NCI-H187 (cell line): ENCODE measurements at places on chromosomes 12 and 14.

DNA sequence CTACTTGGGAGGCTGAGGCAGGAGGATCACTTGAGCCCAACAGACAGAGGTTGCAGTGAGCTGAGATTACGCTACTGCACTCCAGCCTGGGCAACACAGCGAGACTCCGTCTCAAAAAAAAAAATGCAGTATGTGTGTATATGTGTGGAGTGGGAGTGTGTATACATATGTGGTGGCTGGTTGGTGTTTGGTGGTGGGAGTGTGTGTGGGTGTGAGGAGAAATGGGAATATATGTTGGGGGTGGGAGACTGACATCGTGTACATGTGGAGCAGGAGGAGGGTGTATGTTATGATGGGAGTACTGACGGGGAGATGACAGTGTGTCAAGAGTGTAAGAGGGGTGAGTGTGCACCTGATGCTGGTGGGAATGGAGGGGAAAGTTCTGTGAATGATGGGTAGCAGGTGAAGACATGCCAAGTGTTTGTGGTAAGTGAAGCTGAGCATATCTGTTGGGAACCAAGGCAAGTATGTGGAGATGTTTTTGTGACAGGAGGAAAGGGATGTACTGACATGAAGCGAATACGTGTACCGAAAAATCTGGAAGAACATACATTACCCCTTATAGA is 4.2 kb downstream of the PNMA1 start:
- no peak for DNase-seq

GRCh38 chr14:46734286-46734685 is 82.7 kb upstream of the RPL10L start:
- no peak for DNase-seq

DNA sequence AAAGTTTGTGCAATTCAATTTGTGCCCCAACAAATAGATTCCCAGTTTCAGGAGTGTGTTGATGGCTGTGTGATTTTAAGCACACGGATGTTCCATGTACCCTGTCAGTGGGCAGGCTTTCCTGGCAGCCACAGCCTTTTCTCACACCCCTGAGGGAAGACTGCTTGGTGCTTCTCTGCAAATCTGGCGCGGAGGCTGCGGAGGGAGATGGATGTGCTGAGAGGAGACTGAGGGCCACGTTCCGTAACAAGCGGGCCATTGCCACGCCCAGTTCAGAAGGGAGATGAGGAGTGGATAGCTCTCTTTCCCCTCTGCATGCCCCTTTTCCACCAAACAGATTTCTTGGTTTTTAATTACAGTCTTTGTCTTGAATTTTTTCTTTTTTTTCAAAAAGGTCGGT is 89.1 kb downstream of the BEGAIN start:
- no peak for DNase-seq

DNA sequence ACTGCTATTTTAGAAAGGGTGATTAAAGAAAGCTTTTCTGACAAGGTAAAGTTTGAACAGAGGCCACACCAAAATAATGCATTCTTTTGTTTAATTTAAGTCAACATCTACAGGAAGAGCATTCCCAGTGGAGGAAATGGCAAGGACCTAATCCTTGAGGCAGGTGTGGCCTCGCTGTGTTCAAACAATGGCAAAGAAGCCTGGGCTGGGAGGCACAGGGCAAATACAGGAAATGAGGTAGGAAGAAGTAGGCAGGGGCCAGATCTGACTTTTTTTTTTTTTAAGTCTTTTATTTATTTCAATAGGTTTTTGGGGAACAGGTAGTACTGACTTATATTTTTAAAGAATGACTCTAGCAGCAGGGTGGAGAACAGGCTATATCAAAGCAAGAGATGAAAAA is 53.5 kb downstream of the ARMH4 start:
- no peak for DNase-seq

DNA sequence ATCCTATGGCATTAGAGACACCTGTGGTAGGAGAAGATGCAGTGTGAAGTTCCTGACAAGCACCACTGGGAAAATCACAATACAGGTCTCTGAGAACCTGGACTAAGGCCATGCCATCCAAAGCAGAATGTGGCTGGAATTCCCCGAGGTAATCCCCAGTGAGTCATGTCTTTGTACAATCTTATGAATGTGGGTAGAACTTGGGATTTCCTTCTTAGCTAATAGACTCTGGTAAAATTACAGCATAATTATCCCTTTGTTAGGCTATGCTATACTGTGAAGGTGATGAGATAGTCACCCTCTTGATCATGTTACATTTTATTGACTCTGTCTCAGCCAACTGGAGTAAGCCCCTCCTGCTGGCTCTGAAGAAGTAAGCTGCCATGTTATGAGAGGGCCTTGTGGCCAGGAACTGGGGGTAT is 224.3 kb upstream of the DCN start:
- DNase-seq, result no peak

DNA sequence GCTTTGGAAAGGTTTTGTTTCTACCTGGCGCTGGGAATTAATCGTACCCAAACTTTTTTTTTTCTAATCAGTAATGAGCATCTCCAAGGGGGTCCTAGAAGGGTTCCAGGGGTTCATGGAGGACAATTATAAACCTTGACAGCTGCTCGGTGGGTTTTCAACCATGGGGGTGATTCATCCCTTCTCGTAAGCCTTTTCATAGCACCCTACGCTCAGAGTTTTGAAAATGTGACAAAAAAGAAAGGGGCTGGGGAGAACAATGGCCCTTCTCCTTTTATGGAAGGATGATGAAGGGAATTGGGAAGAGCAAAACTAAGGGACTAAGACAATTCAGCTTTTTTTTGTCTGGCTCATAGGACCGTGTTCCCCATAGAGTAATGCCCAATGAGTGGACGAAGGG is 196.7 kb downstream of the ZFP36L1 start:
- no peak for DNase-seq

DNA sequence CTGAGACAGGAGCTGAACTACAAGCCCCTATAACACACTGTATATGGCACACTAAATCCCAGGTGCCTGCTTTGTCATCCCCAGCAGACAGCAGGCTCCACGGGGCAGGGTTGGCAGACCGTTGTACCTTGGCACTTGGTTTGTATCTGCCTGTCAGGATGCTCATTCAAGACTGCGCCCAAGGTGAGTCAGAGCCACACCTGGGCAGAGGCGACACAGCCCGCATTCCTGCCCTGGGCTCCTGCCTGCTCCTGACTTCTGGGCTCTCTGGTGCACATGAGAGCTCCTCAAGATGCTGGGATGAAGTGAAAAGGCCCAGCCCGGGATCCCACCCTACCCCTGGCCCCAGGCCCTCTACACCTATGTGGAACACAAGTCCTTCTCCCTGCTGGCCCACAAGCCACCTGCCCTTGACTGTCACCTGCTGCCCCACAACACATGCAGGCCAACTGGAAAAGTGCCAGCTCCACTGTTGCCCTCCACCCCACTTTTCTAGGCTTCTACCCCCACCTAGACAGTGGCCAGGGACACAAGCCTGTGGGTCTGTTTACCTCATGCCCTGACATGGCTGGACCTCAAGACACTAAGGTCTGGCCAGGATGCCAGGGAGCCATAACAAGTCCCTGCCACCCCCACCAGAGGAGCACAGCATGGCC is 30.8 kb upstream of the PNMA1 start:
- DNase-seq, result no peak
